ENCODE measurements at places on chromosomes 13 and 19.
A peak's percentile ranks its signal among the peaks of the same experiment; 100 is the strongest.

- no peak for DNase-seq
These were observed at the start of gene IL4I1 for GRCh38 chr19:49896863-49897621. Gene IL4I1 (minus strand): TSS chr19:49896887. CDS start chr19:49896160, 727 bp downstream.

DNA sequence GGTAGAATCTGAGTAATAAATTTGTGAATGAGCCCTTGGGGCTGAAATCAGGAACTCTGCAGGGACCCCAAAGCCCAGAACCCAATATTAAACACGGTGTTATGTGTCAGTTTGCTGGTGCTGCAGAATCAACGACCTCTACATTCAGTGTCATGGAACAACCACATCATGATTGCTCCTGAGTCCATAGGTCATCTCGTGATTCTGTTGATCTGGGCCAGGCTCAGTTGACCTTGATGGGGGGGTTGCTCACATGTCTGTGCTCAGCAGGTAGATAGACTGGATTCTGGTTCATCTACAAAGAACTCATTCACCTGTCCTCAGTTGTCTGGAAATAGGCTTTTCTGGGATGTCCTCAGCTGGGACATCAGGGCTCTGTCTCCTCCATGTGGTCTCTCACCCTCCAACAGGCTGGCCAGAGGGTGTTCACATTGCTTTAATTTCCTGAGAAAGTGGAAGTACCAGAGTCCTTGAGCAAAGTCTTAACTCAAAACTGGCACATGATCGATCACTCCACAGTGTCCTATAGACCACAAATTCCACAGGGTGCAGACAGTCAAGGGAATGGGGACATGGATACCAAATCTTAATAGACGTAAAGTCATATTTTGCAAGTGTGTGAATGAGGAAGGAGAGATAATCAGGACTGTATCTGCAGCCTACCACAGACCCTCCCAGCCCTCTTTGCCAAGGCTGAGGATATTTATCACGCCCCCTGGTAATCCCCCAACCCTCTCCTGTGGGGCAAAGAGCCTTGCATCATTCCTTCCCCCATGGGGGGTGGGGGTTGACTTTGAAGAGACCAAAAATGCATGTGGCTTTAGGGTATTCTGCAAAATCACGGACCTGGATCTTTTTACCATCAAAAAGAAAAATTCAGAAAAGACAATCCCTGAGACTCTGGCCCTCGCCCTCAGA is 39.3 kb upstream of the IGFL1 start:
- DNase-seq: no peak

GRCh38 chr19:40461669-40462221 is 3.8 kb downstream of the BLVRB start:
- DNase-seq: no peak

DNA sequence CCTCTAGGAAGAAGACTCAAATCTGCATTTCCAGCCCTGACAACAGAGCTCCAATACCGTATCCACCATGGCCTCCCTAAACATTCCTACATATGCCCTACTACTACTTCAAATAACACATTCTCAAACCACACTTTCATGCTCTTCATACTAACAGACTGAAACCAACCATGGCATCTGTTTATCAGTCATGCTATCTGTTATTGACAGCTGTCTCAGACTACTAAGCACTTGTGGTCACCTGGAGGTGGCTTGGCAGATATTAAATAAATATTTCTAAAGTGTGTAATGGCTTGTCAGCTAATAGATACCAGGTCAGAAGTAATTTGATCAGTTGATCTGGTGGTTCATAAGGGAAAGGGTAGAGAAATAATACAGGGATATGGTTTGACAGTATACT is 489.1 kb downstream of the DIAPH3 start:
- DNase-seq: no peak

DNA sequence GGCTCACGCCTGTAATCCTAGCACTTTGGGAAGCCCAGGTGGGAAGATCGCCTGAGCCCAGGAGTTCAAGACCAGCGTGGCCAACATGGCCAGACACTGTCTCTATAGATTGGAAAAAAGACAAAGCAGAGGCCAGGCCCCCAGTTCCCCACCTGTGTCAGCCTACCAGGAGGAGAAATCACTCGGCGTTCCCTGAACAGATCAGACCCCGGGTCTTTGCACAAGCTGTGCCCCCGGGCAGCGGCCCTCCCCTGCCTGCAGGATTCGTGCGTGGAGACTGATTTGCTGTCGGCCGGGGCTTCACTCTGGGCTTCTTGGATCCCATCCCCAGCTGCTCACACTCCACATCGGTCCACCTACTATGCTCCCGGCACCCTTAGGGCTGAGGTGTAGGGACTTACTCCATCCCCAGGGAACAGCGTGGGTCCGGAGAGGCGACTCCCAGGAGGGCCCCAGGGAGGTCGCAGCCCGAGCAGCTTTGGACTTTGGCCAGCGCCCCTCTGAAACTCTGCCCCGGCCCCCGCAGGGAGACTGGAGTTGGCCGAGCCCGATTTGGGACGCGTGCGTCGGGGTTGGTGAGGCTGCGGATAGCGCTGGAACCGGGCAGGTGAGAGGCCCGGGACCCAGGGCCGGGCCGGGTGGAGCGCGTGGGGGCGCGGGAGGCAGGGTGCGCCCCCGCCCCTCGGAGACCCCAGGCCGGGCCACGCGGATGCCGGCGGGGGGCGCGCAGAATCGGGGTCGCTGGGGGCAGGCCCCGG is 515 bp upstream of the EFNA2 start:
- DNase-seq: no peak

DNA sequence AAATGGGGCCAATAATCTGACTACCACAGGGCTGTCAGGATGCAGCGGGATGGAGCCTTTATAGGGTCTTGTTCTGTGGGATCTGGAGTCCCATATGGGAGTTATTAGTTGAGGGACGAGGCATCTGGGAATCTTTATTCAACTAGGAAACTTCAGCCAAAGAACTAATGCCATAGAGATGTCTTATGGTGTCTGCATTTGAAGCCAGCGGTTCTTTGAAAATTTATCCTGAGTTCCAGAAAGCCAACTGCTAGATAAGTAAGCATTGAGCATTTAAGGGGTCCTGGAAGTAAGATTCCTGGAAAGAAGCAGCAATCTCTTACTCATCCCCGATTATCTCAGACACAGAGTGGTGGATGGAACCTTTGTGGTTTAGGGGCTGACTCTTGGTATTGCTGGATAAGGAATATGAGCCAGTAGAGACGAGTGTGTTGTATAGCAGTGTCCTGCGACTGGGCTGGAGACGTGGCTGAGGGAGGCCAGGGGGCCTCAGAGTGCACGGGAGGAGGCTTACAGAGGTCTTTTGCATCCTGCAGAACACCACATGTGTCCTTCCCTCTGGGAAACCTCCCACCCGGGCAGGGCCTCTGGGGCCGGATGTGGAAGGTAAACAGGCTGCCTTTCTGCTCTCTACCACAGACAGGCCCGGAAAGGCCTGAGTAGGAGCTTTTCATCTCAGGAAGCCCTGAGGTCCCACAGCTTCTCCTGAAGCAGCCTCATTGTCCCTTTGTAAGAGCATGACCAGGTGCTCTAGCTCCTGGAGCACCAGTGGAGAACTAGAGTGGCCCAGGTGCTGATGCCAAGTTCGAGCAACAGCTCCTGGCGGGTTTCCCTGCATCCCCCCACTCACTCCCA is 28.8 kb downstream of the ACTN4 start:
- DNase-seq: no peak

DNA sequence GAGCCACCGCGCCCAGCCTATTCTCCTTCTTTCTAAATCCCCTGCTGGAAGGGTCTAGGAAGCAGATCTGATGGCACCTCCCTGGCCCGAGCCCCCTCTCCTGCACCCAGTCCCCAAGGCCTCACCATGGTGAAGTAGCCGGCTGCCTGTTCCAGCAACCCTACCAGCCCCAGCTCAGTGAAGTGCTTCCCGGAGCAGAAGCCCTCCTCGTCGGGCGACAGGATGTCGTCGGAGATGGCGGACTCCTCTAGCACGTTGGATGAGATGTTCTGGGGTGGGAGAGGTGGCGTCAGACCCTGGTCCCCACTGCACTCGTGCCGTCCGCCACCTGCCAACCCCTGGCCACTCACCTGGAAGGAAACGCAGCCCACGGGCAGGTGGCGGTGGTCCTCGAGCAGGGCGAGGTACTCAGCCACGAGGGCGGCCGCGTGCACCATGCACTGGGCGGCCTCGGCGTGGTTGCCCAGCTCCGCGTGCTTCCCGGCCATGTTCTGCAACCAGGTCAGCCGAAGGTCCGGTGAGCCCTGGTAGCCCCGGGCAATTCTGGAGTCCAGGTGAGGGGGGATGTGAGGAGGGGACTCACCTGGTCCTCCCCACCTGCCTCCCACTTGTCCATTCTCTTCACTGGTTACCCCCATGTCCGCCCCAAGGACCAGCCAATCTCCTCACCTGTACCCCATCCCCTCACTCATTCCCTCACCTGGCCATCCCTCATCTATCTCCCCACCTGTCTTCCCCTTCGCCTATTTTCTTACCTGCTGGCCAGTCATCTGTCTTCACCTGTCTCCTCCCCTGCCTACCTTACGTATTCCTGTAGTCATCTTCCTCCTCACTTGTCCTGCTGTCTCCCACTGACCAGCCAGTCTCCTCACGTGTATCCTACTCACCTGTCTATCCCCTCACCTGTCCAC is 11.5 kb upstream of the KANK2 start:
- DNase-seq: no peak

- DNase-seq: no peak
These were observed 2.5 kb downstream of the URI1 start for GRCh38 chr19:29944390-29945012.

DNA sequence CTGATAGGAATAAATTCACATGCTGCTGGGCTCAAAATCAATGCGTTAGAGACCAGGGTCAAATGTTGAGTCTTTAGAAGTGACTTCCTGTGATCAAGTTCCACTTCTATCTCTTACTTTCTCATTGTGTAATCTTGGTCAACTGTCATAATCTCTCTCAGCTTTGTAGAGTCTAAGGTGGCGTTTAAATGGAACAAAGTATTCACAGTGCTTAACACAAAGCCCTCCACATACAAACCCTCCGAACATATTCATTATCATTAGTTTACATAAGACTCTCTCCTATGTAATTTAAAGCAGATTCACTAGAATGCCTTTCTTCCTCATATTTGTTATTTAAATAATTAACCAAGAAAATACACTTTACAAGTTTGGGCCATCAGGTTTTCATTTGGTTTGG is 1044.1 kb downstream of the EFNB2 start:
- DNase-seq: no peak

GRCh38 chr13:24460256-24460655 is 52.3 kb downstream of the PARP4 start:
- DNase-seq: no peak

GRCh38 chr19:6683971-6684370 is 14.0 kb upstream of the TNFSF14 start:
- no peak for DNase-seq

- DNase-seq: no peak
These were observed 1.5 kb upstream of the ZSCAN4 start for GRCh38 chr19:57667228-57667627.

GRCh38 chr19:47433121-47433520 is 13.8 kb upstream of the MEIS3 start:
- no peak for DNase-seq

GRCh38 chr19:20039203-20039723 is at the start of gene ZNF682:
Gene ZNF682 (minus strand): TSS chr19:20039505. CDS start chr19:20039345, 160 bp downstream.
- DNase-seq: peak; percentile 87

GRCh38 chr19:20278342-20278741 is 111.3 kb downstream of the ZNF486 start:
- DNase-seq: no peak

DNA sequence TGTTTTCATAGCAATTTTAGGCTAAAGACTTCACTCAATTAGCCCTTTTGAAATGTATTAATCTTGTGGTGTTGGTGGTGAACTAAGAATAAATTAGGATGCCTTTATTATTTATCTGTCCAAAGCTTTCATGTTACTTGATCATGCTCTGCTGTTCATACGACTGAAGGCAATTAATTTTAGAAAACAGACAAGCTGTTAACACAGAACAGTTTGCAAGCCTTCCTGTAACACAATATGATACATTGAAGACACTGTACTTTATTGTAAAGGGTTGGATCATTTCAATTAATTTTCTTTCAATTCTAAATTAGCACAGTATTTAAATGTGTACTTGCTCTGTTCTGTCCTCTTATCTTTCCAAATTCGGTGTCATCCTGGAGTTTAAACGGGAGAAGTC is 794.3 kb upstream of the MIR17HG start:
- DNase-seq: no peak

All from non-pigmented ciliary epithelial cell (primary cell).